ENCODE measurements at places on chromosomes 11 and 22. TPM values are rescaled to one million over a fixed set of nuclear protein-coding genes. Genes with fewer than 3 reads are reported as not detected.

DNA sequence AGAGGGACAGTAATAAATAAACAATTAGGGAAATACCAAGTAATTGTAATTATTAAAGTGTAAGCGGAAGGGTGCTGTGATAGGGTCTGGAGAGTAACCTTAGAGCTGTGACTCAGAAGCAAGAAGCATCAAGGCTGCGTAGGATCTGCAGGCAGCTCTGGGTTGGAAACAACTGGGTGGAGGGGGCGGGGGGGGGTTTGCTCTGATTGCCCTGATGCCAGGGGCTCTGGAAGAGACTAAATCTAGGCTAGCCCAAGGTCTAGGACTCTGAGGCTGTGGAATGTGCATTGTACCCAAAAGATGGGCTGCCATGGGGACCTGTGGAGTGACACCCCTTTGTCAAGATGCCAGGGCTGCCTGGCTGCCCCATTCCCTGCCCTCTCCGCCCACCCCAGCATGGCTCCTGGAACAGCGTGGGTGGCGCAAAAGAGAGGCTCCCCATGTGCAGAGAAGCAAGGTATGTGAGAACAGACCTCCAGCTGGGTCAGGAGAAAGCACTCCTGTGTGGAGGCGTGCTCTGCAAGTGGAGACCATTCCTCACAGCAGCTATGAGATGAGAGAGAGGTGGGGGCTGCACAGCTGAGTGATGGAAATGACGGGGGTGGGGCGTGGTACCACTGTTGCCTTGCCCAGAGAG lies 101.1 kb upstream of the CRYBB3 start:
- no peak for DNase-seq

DNA sequence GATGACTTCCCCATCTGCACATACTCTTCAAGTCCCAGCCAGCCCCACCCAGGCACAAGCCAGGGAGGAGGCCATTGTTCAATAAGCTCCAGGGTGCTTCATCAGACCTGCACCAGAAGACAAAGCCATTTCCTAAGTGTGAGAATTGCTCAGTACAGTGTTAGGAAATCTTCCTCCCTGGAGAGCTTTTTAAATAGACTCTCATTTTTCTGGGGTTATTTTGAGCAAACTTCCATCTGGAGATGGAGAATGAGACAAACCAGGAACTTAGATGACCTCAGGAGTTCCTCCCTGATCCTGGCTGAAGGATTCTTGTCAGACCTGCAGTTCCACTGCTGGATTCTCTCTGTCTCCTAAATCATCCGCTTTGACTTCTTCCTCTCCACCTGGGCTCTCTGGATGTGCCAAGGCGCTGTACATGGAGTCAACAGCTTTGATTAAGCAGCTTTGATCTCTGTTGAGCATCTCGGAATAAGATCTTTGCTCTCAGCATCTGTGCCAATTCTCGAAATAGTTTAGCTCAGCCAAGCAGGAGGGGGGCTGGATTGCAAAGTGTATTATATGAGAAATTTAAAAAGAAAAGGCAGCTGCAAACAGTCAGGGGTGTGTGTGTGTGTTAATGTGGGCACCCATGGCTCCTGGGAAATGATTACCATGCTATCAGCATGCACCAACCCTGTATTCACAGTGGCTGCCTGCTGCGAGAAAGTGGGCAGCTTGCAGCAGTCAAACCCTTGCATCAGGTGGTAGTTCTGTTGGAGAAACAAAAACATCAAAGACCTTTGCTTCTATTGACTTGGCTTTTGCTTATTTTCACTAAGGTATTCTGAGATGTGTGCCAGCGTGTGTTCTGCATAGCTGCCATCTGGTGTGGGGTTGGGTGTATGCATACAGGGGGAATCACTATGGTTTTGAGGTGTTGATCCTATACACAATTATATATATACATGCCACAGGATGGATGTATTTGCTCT lies 70.2 kb upstream of the NAV2 start:
- no peak for DNase-seq

DNA sequence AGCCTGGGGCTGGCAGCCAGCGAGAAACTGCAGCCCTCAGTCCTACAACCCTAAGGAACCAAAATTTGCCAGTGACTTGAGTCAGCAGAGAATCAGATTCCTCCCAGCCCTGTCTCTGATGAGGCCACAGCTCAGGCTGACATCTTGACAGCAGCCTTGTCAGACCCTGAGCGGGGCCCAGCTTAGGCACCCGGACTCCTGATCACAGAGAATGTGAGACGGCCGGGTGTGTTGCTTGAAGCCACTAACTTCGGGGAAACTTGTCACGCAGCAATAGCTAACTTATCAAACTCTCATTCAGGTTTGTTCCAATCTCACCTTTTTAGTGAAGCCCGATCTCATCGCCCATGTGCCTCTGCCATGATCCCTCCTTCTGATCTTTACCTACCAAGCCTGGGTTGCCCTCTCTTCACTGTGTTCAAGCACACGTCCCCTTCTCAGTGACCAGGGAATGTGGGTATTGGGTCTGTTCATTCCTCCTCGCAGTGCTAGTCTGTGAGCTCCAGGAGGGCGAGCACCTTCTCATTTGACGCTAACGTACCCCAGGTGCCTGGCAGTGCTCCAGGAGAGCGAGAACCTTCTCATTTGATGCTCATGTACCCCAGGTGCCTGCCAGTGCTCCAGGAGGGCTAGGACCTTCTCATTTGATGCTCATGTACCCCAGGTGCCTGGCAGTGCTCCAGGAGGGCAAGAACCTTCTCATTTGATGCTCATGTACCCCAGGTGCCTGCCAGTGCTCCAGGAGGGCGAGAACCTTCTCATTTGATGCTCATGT lies 280.7 kb downstream of the BRD1 start:
- no peak for DNase-seq

GRCh38 chr11:12103411-12104225 lies 6.8 kb upstream of the MICAL2 start:
- DNase-seq, result no peak

DNA sequence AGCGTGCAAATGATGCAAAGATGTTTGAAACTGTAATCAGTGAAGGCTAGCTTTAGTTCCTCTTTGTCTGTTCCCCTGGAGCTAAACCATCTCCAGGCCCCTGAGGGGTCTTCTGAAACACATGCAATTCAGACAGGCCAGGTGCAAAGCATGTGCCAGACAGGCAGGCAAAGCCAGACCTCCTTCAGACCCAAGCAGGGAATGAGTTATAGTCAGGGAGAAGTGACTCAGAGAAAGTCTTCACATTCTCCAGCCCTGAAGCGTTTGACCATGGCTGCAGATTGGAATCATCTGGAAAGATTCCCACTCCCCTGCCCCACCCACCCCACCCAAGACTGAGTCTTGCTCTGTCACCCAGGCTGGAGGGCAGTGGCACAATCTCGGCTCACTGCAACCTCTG lies 187.0 kb upstream of the ISX start:
- no peak for DNase-seq

DNA sequence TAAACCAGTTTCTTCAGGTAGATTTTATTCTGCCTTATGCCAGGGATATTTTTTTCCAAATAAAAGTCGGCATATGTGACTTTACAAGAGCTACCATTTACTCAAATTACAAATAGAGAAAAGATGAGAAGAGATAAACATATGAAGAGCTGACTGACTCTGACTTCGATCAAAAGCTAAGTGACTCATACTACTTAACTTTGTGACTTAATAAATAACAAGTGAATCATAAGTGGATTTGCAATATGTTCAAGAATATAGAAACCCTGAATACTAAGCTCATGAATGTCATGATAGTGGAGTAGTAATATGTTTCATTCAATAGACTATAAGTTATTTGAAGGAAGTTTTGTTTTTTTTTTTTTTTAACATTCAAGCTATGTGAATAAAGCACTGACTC lies 130.5 kb upstream of the ANO3 start:
- no peak for DNase-seq

Gene TEX12
- polyA plus RNA-seq, result 0.33 TPM

Gene OR51S1
- polyA plus RNA-seq, result not detected

Gene NXPE2
- polyA plus RNA-seq, result 0.16 TPM

Gene C11orf42
- 0.24 TPM for polyA plus RNA-seq

Gene UBASH3B
- 4.2 TPM for polyA plus RNA-seq
